ENCODE measurements at places on chromosomes 11 and 22. TPM values are rescaled to one million over a fixed set of nuclear protein-coding genes. Genes with fewer than 3 reads are reported as not detected.
A peak's percentile ranks its signal among the peaks of the same experiment; 100 is the strongest.

DNA sequence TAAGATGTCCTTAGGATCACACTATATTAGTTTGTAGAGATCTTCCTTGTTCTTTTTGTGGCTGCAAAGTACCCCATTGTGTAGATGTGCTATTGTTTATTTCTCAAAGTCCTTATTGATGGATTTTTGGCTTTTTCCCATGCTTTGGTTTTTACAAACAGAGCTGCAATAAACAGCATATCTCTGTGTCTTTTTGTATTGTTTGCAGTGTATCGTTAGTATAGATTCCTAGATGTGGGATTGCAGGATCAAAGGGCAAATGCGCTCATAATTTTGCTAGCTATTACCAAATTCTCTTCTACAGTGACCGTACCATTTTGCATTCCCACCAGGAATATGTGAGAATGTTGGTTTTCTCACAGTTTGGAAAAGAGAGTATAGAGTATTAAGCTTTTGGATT lies 27.5 kb upstream of the FTH1 start:
- DNase-seq, result no peak

DNA sequence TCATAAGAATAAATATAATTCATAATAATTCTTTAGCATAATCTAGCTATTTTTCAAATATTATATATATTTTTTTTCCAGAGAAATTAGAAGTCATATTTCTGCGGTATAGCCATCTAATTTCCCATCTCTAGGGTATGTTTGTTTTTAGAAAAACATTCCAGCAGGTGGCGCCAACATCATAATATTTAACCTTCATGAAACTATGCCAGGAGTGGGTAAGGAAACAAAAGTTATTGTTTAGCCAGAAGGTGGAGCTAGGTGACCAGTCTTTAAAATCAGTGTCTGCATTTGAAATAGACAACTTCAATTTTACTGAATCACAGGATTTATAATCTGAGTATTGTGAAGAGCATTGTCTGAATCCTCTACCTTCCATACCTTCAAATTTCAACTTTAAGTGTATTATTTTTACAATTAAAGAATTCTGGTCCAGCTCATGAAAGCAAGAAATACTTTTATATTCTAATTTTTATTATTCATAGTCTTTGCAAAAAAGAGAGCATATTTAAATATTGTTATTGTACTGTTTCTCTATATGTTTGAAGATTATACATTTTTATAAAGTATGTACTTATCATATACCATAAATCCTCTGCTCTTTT lies 15.7 kb upstream of the CCDC179 start:
- no peak for DNase-seq

NUP98 gene
- total RNA-seq, result 43.2 TPM

PPP6R3 gene
- total RNA-seq, result 73.9 TPM

DNA sequence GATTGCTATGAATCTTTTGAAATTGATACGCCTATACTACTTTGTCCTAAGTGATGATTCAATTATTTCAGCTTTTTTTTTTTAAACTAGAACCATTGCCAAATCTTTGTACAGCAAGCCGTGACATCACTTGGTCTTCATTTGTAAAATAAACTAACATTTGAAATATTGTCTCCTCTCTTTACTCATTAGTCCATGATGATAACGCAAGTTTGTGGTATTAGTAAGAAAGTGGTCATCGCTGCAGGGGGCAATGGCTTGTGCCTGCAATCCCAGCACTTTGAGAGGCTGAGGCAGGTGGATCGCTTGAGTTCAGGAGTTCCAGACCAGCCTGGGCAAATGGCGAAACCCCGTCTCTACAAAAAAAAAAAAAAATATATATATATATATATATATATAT lies 12.9 kb upstream of the ARHGAP42 start:
- no peak for DNase-seq

- no peak for DNase-seq
These were observed 36.6 kb downstream of the KCNJ1 start for GRCh38 chr11:128830290-128831173.

GRCh38 chr11:2408671-2409070 lies 8.1 kb downstream of the TSSC4 start:
- no peak for DNase-seq

DNA sequence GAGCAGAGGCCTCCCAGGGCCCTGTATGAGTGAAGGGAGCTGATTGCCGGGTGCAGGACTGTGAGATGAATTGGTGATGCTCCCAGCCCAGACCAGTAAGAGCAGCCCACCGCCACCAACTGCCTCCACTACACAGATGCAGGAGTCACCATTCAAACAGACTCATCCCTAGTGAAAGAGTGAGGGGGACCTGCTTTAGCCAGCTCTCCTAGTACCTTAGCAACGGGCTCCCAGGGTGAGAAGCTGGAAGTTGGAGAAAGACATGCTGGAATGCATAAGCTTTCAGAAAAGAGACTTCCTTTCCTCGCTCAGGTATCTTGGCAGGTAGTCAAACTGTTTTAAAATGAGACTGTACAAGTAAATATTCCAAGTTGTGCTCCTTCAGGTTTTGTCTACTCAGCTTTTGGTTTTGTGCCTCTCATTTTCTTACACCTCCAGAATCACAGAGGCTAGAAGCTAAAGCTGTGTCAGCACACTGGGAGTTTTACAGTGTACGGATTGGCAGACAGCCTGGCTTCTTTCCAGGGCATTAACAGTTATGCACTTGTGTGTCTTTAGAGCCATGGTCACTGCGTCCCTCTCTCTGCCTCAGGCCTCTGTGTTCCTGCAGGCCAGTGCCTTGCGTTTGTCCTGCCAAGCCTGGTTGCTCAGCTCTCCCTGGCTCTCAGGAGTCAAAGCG lies 146.2 kb downstream of the ATXN10 start:
- DNase-seq, result peak; percentile 60

- no peak for DNase-seq
These were observed at the start of gene SAA4 for GRCh38 chr11:18236664-18237356. TSS of gene SAA4 (minus strand) at chr11:18236802. CDS start at chr11:18235926, 876 bp downstream.

- DNase-seq, result no peak
These were observed 116.7 kb downstream of the SGSM3 start for GRCh38 chr22:40486962-40487602.

All from Right ventricle myocardium superior (tissue), 1 donor.